Memory B cell (primary cell): ENCODE measurements at places on chromosomes 2 and 18.

GRCh38 chr18:73859837-73860397 is 287.7 kb downstream of the FBXO15 start:
- H3K4me3 ChIP-seq = no peak overlapping the region
- H3K4me1 ChIP-seq = peaks cover 2% of the 10 kb centered on the region
- DNase-seq = no peak
- peaks cover under 1% of the 10 kb centered on the region for H3K27me3 ChIP-seq
- H3K27ac ChIP-seq = no peak overlapping the region
- H3K36me3 ChIP-seq = no peaks in the 10 kb centered on the region

DNA sequence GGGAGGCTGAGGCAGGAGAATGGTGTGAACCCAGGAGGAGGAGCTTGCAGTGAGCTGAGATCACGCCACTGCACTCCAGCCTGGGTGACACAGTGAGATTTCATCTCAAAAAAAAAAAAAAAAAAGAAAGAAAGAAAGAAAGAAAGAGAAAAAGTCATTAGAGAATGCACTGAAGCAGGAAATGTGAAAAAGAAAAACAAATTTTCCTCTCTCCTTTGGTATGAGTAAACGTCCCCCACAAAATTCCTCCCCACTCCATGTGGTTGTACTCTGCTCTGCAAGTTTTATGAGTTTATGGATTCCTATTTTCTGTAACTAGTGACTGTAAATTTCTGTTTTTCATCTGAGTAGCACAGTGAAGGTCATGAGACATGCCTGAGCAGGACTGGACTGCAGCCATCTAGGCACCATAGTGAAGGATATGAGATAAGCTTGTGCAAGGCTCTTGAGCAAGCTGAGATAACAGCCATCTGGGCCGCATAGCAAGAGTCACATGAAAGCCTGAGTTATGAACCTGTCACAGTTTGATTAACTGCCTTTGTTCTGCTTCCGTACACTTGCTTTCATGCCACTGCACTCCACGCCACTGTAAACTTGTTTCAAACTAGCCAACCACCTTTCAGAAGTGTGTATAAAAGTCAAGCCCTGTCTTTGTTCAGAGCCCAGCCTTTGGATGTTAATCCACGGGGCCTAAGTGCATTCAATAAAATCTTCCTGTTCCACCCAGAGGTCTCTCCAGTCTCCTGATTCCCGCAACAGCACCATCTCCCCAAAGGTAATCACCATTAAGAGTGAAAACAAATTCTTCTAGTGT is 50.2 kb downstream of the SKA1 start:
- no peak for DNase-seq
- no peak overlapping the region for H3K27ac ChIP-seq
- no peaks in the 10 kb centered on the region for H3K36me3 ChIP-seq

DNA sequence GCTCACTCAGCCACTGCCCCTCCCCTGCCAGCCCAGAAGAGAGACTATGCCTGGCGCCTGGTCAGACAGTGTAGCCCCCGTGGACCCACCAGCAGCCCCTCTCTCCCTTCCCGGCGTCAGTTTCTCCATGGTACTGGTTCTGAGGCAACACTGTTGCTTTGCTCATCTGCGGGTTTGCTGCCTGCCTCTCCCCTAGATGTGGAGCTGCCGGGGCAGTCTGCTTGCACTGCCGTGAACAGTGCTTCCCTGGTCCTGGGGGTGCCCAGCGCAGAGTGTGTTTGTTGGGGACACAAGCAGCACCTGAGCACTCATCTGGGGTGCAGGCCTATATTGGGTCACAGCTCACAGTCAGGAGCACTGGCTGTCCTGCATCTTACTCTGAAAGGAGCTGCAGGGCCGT is 309.9 kb downstream of the NDUFA10 start:
- H3K27ac ChIP-seq = no peak overlapping the region
- H3K4me1 ChIP-seq = no peaks in the 10 kb centered on the region
- no peak for DNase-seq
- peaks cover 6% of the 10 kb centered on the region for H3K36me3 ChIP-seq
- peaks cover 12% of the 10 kb centered on the region for H3K27me3 ChIP-seq
- H3K4me3 ChIP-seq = no peak overlapping the region

- H3K4me3 ChIP-seq = no peak overlapping the region
- H3K27ac ChIP-seq = no peak overlapping the region
- no peaks in the 10 kb centered on the region for H3K27me3 ChIP-seq
- H3K4me1 ChIP-seq = no peaks in the 10 kb centered on the region
Measured at GRCh38 chr18:37666991-37667390, 101.4 kb upstream of the CELF4 start.

GRCh38 chr2:905091-905832 is 45.4 kb upstream of the SNTG2 start:
- peaks cover 12% of the 10 kb centered on the region for H3K27me3 ChIP-seq
- H3K4me3 ChIP-seq = no peak overlapping the region
- no peak for DNase-seq
- peaks cover 3% of the 10 kb centered on the region for H3K36me3 ChIP-seq
- H3K27ac ChIP-seq = no peak overlapping the region

GRCh38 chr2:177551989-177552421 is 159.4 kb downstream of the AGPS start:
- H3K4me3 ChIP-seq = peak overlapping the region; percentile 93
- no peak for DNase-seq
- H3K36me3 ChIP-seq = no peaks in the 10 kb centered on the region

DNA sequence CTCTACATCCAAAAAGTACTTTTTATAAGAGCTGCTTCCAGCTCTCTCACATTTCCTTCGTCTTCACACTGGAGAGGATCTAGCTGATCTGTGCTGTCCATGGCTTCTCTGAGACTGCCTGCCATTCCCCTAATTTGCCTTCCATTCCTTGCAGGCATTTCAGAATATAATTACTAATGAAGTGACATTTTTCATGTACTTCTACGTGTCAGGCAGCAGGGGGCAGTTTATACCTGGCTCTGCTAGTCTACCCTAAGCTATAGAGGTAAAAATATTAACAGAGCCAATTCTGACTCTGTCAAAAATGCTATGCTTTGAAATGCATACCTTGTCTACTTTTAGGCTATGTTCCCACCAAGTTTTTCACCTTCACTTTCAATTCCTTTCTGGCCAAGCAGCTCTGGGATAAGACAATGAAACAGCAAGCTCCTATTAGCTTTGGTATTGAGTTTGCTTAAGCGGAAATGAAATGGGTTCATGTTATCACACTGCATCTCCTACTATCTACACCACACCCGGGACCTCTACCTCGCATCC is 81.9 kb downstream of the MEP1B start:
- H3K27me3 ChIP-seq = peaks cover 19% of the 10 kb centered on the region
- DNase-seq = no peak
- H3K4me3 ChIP-seq = no peak overlapping the region
- no peaks in the 10 kb centered on the region for H3K4me1 ChIP-seq
- H3K36me3 ChIP-seq = no peaks in the 10 kb centered on the region

DNA sequence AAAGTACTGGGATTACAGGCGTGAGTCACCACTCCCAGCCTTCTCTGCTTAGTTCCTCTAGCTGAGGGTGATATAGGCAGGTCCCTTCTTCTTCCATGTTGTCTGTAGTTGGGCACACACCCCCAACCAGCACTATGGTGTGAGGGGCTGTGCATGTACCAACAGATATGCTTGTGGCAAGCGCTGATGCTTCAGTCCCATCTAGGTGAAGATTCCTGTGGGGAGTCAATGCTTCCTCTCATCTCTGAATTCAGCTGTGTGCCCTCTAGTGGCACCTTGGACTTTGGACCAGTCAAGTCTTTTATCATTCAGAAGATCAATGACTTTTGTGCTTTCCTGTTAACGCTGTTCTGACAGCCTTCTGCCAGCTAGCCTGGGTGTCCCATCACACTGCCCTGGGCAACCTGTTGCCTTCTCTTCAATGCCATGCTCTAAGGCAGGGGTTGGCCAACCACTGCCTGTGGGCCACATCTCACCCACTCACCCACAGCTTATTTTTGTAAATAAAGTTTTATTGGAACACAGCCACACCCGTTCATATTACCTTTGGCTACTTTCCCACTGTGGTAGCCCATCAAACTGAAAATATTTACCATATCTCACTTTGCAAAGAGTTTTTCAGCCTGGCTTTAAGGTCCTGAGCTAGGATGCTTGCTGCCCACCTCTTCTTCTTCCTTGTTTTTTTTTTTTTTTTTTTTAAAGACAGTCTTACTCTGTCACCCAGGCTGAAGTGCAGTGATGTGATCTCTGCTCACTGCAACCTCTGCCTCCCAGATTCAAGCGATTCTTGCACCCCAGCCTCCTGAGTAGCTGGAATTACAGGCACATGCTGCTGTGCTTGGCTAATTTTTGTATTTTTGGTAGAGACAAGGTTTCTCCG is 51.0 kb downstream of the NPAS2 start:
- DNase-seq = no peak
- H3K4me3 ChIP-seq = no peak overlapping the region
- H3K27ac ChIP-seq = no peak overlapping the region
- H3K27me3 ChIP-seq = peaks cover 10% of the 10 kb centered on the region

DNA sequence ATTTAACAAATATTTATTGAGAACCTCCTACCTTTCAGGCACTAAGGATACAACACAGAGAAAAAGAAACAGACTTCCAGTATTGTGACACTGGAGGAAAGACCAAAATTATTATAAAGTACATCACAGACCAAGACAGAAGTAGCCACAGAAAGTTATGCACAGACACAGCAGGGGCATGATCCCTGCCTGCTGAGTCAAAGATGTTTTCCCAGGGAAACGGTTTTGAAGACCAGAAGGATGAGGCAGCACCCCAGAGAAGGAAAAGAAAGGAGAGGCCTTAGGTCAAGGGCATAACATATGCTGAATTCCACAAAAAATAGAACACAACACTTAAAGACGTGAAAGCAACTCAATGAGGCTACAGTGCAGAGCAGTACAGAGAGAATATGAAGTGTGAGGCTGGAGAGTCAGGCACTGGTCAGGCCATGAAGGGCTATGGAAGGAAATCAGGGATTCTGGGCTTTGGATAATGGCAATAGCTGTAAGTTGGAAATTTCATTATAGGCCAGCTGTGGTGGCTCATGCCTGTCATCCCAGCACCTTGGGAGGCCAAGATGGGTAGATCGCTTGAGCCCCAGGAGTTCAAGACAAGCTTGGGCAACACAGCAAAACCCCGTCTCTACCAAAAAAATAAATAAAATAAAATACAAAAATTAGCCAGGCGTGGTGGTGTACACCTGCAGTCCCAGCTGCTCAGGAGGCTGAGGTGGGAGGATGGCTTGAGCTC is 8.2 kb downstream of the ADAM17 start:
- H3K36me3 ChIP-seq = no peaks in the 10 kb centered on the region
- H3K27me3 ChIP-seq = no peaks in the 10 kb centered on the region
- H3K4me1 ChIP-seq = peaks cover 54% of the 10 kb centered on the region
- DNase-seq = no peak
- H3K27ac ChIP-seq = peak overlapping the region; percentile 99
- H3K4me3 ChIP-seq = peak overlapping the region; percentile 92

GRCh38 chr18:31850844-31851243 is 90.2 kb upstream of the SLC25A52 start:
- peak overlapping the region; percentile 72 for H3K27ac ChIP-seq
- no peaks in the 10 kb centered on the region for H3K4me1 ChIP-seq
- peaks cover 21% of the 10 kb centered on the region for H3K36me3 ChIP-seq
- no peak overlapping the region for H3K4me3 ChIP-seq
- DNase-seq = no peak

DNA sequence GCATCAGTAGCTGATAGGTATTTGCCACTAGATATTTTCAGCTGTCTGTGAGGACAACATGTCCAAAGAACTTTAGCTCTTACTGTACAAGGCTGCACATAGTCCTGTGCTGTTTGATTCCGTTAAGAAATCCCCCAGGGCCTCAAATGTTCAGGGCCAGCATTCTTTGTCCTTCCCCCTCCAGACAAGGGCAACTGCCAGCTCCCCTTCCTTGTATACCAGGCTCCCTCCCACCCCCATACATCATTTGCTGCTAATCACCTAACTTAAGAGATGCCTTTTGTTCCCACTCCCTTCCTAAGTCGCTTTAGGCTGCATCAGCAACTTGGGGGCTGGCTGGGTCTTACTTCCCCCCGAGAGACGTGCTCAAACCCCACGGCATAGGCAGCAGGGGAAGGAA is 138.7 kb downstream of the CDH20 start:
- peaks cover 2% of the 10 kb centered on the region for H3K27me3 ChIP-seq
- H3K4me1 ChIP-seq = no peaks in the 10 kb centered on the region
- H3K4me3 ChIP-seq = no peak overlapping the region

DNA sequence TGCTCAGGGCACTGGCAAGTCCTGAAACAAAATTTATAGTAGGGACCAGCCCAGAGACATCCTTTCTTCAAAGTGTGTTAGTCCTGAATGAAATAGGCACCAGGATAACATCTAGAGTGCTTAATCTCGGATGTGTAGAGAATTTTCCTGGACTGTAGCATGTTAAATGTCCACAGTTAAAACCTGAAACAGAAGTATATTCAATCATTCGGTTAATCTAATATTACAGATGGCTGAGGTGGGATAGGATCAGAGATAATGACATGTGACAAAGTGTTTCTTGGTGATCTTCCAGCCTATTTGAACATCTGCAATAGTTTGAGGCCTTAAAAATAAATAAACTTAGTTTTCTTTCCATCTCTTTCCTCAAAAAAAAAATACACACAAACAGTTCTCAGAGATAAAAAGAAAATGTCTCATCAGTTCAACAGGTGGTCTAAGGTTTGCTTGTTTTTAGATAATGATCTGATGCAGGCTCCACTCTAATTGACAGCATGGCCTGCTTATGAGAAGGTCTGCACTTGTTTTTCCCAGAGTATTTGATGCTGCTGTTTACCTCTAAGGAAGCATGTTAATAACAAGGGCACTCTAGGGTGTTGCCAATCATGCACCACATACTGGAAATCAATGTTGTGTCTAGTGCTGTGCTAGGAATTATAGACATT is 25.9 kb downstream of the CNTNAP5 start:
- DNase-seq = no peak
- no peaks in the 10 kb centered on the region for H3K4me1 ChIP-seq
- no peak overlapping the region for H3K27ac ChIP-seq
- H3K27me3 ChIP-seq = no peaks in the 10 kb centered on the region
- no peak overlapping the region for H3K4me3 ChIP-seq

DNA sequence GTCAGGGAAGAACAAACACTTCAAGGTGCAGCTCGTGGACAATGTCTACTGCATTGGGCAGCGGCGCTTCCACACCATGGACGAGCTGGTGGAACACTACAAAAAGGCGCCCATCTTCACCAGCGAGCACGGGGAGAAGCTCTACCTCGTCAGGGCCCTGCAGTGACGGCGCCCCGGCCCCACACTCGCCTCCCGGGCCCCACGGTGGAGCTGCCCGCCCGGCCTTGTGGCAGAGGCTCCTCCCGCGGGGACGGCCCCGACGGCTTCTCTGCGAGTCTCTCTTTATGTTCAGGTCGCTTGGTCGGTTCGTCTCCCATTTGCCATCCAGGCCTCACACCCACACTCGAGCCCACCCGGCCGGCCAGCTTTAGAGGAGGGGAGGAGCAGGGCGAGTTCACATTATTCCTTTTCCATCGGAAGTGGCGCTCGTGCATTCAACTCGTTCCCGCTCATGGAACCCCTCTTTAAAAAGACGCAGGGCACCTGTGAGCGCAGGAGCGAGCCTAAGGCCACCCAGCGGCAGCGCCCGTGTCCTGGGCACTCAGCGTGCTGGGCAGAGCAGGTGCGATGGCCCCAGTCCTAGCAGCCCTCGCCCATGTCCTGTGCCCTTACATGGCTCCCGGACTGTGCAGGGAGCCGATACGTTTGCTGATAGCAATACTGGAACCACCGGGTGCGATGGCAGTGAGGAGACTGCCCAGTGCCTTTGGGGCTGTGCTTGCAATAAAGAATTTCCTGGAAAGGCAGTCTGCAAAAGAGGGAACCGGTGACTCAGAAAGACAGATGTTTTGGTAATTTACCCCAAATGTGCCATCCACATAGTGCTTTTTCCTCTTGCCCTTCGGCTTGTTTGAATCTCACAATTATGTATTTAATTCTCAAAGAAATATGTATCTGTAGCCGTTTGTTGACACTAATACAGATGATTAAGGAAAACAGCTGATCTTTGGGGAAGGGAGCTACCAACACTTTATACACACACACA is 148.6 kb downstream of the NCK2 start:
- no peaks in the 10 kb centered on the region for H3K27me3 ChIP-seq
- H3K4me1 ChIP-seq = peaks cover 10% of the 10 kb centered on the region
- H3K36me3 ChIP-seq = peaks cover 37% of the 10 kb centered on the region
- no peak overlapping the region for H3K4me3 ChIP-seq
